Ecto neural progenitor cell (in vitro differentiated cells): ENCODE measurements at places on chromosomes 2 and 18.

DNA sequence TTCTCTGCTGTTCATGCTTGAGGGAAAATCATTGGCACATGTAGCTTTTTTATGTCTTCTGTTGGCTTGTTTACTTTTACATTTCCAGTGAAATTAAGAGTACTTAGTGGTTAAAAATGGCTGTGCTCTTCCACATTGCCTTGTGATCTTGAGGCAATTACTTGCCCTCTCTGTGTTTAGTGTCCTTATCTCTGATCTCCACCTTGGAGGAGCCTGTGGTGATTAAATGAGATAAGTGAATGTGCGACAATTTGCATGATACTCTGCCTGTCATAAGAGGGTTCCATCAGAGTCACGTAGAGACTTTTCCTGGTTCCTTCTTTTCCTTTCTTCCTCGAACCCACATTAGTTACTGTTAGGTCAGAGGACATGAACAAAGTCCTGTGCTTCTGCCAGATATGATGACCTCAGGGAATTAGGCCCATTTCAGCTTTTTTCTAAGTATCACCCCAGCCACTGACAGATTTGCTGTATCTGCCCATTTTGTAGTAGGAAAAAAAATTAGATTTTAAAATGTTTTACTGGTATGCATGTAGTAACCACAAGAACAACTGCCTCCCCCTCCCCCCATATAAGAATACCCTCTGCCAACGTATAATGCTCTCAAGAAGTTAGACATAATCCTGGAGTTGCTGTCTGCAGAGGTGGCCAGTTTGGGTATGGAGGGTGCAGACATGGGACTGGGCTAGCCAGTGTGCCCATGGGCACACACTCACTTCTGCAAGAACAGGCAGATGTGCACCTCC lies 51.9 kb downstream of the TET3 start:
- DNase-seq: no peak

DNA sequence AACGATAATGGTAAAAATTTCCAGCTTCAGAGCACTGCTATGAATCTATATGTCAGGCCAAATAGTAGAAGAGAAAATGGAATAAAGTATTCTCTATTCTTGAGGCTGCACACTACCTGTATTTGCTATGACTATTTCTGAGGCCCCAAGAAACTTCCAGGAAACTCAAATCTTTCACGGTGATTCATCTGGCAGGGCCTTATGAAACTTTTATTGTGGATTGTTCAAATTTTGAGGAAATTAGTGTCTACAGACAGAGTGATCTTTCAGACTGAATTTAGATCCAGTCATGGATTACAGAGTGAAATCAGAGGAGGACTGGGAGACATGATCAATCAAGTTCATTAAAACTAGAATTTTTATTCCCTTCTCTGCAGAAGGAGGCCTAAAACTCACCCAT lies 4.1 kb upstream of the VSNL1 start:
- no peak for DNase-seq

- no peak for DNase-seq
These were observed 76.2 kb upstream of the AFF3 start for GRCh38 chr2:100218552-100218951.

DNA sequence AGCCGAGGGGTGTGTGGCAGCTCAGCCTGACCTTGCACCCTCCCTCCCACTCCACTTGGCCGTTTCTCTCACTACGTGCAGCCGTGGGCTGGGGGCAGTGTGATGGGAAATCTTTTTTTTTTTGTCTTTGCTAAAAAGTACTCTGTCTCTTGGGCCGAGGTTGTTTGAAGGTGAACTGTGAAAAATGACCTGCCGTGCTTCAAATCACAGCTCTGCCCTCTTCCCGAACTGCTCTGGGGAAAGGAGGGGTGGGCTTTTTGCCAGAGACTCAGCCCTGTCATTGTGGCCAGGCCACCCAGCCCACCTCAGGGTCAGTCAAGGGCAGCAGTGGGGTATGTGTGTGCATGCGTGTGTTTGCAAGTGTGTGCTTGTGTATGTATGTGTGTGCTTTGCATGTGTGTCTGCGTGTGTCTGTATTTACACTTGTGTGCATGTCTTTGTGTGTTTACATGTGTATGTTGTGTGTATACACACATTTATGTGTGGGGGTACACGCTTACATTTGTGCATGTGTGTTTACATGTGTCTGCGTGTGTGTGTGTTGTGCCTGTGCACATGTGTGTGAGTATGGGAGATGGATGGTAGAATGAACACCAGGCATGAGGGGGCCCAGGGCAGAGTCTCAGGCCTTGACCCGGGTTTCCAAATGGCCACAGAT lies 61.3 kb upstream of the HAAO start:
- no peak for DNase-seq

- DNase-seq: no peak
These were observed 3.5 kb downstream of the RHOB start for GRCh38 chr2:20450201-20450999.

- DNase-seq: no peak
These were observed 196.5 kb downstream of the LRATD1 start for GRCh38 chr2:14828968-14829367.

- no peak for DNase-seq
These were observed 93.6 kb upstream of the FZD5 start for GRCh38 chr2:207863345-207863744.

GRCh38 chr2:130258356-130258755 lies 60.1 kb upstream of the TUBA3E start:
- no peak for DNase-seq

DNA sequence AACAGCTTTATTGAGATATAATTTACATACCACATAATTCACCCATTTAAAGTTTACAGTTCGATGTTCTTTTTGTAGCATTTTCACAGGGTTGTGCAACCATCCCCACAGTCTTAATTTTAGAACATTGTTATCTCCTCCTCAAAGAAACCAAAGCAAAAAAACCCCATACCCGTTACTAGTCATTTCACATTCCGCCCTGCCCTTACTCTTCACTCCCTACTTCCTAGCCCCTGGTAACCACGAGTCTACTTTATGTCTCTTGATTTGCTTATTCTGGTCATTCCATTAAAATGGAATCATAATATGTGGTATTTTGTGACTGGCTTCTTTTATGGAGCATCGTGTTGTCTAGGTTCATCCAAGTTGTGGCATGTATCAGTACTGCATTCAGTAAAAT lies 137.7 kb downstream of the TANC1 start:
- no peak for DNase-seq

DNA sequence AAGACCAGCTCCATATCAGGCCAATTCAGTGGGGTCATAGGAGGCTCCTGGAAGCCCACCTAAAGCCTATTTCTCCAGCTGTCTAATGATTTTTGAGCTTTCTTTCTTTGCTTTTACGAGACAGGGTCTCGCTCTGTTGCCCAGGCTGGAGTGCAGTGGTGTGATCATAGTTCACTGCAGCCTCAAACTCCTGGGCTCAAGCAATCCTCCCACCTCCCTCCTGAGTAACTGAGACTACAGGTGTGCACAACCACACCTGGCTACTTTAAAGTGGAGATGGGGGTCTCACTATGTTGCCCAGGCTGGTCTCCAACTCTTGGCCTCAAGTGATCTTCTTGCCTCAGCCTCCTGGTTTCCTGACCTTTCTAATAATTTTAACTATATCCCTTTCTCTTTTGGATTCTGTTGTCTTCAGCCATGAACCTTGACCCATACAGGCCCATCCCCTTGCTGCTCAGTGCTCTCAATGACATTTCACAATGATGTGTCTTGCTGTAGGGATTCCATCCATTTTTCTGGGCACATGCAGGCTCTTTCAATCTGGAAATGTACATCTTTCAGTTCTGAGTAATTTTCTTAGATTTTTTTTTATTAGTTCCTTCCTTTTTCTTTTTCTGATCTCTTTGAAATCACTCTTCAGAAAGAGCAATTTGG lies 29.7 kb downstream of the GNLY start:
- no peak for DNase-seq

DNA sequence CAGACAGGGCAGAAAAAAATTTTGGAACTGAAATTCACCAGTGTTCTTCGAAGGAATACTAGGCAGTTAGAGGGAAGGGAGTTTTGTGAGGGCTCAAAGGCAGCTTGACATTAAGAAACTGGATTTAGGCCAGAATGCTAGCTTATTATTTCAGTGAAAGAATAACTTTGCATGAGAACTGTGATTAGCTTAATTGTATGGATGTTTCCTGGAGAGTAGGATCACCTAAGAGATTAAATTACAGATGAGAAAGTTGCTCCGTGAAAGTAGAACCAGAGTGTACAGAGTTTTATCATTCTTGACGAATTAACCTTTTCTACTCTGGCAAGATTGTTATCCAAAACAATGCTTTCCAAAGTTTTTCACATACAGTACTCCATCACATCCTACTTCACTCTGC lies 6.2 kb downstream of the SPAG16 start:
- no peak for DNase-seq

DNA sequence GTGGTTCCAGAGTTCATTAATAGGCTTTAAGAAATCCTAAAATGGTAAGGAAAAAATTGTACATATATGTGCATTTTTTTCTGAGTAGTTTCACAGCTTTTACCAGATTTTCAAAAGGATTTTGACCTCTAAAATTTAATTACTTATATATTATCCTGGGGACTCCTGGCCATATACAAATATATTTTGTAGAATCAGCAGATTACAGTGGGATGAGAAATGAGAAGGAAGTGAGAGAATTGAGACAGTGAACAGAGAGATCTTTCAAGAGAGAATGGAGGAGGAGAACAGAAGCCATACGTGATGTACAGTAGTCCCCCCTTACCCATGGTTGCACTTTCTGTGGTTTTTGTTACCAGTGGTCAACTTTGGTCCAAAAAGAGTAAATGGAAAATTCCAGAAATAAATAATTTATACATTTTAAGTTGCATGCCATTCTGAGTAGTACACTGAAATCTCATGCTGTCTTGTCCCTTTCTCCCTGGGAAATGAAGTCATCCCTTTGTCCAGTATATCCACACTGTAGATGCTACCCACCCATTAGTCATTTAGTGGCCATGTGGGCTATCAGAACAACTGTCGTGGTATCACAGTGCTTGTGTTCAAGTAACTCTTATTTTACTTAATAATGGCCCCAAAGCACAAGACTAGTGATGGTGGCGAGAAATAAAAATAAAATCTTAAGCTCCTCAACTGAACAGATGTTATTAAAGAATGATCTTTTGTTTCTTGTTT lies 130.4 kb upstream of the MYO3B start:
- no peak for DNase-seq

DNA sequence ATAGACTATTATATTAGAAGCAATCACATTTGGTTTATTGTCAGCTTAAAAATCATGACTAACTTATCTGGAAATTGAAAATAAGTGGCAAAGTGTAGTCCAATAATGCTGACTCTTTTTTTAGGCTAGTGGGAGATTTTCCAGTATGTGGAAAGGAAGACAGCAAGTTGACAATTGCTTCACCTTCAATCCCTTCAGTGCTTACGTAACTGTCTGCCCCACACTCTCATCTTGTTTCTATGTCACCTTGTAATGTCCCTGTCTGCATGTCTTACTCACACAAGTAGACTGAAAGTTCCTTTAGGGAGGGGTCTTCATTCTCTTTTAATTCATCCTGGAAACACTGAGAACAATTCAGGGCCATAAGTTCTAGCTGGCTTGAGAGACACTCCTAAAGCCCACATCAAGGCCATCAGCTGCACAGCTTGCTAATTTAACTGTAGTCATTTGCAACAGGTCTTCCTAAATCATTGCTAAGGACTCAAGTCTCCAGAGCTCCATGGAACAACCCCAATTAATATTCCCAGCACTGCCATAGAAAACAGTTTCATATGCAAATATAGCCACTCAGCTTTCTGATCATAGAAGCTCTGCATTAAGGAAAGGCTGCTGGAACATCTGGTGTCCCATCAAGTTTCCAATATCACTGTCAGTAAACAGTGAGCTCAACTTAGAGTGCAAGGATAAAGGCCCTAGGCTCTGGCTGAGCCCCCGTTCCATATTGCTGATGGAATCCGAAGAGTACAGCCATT lies 230.5 kb downstream of the ETAA1 start:
- no peak for DNase-seq

DNA sequence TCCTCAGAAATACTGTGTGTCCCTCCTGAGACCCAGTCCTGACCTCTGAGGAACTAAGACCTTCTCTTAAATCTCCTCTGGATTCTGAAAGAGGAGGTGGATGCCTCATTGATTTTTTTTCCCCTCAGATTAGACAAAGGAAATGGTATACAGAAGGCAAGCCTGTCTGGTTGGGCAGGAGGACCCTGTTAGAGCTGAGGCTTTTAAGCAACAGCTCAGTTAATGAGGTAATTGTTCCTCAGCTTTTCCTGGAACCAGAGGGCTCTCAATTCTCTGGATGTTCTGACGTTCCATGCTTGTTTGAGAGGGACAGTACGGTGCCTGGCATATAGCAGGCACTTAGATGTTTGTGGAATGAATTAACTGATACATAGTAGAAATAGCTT lies 61.7 kb upstream of the MCFD2 start:
- DNase-seq: no peak

DNA sequence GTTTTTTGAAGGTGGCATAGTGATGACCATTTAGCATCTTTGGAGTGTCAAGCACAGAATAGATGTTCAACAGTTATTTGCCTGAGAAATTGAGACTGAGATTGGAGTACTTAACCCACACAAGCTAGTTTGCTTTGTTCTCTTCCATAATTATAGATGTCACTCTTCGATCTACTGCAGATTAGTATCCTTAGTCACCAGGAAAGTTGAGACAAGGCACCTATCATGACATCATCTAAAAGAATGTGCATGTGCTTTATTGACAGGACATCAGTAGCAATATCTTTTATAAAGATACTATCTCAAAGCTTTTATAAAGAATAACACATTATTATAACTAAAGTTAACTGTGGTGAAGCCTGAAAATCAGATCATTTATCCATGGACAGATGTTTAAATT lies 6.4 kb downstream of the VRK2 start:
- DNase-seq: no peak

DNA sequence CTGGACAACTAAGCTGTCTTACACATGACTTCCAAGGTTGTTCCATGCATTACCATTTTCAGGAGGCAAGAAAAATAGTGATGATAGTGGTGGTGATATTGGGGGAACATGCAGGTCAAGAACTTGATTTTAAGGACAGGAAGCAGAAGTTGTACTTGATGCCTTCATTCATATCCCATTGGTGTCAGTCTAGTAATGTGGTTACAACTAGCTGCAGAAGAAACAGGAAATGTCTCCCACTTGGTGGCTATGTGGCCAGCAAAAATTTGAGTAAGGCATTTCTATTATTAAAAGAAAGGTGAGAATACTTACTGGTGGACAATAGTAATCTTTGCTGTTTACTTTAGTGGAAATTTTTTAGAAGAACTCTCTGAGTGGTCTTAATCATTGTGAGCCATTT lies 103.4 kb downstream of the ALMS1 start:
- no peak for DNase-seq

GRCh38 chr2:187194049-187194448 lies 254.0 kb downstream of the CALCRL start:
- DNase-seq: no peak

- DNase-seq: no peak
These were observed 297.4 kb upstream of the MGAT5 start for GRCh38 chr2:133956434-133956935.

- DNase-seq: no peak
These were observed 1474.0 kb upstream of the ACVR2A start for GRCh38 chr2:146370826-146371225.

- no peak for DNase-seq
These were observed 73.0 kb upstream of the AFF3 start for GRCh38 chr2:100215371-100215770.
